ENCODE measurements at places on chromosomes 5 and 9.

- DNase-seq: no peak
Observed at GRCh38 chr5:32443145-32443540, 1.4 kb downstream of the ZFR start.

- no peak for DNase-seq
Observed at GRCh38 chr9:113775749-113776148, 100.4 kb upstream of the ZNF618 start.

DNA sequence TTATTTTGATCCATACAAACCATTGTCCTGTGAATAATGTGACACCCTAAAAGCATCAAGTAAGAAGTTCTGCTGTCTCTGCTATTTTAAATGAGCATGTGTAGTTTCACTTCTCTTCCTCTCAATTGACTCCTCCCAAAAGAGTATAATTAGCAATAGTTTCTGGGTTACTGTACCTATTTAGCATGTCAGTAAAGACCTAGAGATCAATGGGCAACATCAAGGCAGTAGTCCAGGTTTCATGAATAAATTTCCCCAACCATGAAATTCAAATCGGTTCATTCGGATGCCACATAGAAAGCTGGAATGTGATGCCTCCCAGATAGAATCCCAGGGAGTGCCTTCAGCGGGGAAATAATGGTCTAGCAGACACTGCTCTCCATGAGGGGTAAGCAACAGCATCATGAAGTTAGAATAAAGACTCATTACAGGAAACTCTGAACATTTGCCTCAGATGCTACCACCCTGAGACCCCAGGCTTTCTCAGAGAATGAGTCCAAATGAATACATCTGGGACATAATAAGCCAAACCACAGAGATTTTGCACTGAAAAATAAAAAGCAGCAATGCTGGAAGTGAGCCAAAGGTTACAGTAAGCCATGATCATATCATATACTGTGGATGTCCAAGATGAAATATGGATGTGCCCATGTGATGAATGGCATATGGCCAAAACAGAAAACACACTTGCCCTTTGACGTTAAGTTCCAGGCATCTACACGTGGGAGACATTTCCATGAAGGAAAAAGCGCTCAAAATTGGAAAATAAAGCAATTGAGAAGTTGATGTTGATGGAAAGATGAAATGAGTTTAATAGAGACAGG is 1107.0 kb upstream of the SEMA6A start:
- no peak for DNase-seq

- no peak for DNase-seq
Observed at GRCh38 chr5:137217599-137218200, 281.4 kb downstream of the SPOCK1 start.

- DNase-seq: no peak
Observed at GRCh38 chr5:72180925-72181324, 73.7 kb downstream of the MAP1B start.

DNA sequence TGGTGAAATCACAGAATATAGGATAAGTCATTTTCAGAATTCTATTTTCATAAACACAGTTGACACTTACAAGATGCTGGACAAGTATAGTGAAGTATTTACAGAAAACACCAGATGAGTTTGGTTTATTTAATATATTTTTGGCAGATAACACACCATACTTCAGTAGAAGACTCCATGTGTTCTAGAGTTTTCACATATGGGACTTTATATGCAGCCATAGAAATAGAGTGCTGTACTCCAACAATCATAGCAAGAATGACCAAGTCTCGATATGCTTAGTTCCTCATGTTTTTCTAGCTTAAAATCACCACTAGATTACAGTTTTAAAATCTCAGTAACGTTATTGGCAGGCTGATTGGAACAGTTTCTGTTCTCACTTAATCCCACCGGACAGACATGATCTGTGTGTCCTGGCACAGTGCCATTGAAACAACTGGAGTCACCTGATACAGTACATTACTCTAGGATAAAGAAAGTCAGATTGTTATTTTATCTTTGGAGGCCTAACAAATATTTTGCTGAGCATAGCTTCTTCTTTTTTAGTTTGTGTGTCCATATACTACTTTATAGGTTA is 45.8 kb upstream of the ERBIN start:
- no peak for DNase-seq

DNA sequence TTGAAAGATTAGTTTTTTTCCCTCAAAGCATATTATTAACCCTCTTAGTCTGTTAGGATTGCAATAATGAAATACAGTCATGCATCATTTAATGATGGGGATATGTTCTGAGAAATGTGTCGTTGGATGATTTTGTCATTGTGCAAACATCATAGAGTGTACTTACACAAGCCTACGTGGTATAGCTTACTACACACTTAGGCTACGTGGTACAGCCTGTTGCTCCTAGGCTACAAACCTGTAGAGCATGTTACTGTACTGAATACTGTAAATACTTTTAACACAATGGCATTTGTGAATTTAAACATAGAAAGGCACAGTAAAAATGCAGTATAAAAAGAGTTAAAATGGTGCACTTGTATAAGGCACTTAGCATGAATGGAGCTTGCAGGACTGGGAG is 132.7 kb downstream of the PDE8B start:
- no peak for DNase-seq

DNA sequence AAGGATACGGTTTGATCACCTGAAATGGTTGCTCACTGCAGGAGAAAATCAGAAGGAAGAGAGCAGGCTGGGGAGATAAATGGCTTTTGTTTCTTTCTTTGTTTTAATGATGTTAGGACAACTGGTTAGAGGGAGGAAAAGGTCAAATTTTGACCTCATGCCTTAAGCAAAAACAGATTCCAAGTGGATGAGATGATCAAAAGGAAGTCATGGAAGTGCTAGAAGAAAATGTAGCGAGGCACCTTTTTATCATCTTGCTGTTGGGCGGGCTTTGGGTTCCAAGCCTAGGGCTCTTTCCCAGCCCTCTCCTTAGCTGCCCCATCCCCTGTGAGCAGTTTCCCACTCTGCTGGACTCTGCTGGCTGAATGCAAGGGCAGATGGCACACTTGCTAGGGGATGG is 127.9 kb downstream of the ADAMTS2 start:
- no peak for DNase-seq

DNA sequence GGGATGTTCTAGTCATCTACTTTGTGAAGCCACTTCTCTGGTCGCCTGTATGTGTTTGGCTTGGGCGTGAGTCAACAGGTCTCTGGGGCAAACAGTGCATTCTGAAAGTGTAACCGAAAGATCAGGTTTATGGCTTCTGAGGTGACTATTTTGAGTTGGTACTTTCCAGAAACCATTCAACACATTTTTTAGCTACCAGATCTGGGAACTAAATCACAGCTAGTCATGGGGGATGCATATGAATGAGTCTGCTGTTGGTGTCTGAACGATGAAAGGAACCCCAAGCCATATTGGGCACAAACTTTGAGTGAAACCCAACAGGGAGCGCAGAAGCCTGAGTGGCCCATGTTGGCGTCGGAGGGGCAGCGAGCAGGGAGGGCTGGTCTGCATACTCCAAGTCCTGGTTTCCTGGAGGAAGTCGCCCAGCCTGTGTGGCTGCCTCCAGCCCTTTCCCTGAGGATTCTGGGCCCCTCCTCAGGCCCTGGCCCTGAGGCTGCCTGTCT is 35.3 kb downstream of the UBE2QL1 start:
- DNase-seq: no peak

DNA sequence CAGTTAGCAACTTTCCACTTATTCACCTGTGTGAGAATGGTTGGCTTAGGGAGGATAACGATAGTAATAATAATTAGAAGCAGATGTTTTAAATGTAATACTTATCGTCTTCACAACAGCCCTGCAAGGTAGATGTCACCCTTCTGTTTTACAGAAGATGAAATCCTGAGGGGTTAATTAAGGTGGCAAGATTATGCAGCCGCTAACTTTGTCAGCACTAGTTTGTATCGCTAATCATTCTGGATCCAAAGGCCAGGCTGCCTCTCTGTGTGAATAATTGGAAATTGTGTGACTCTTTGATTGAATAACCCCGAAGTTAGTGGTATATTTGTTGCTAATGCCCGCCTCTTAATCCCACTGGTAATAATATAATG is 635 bp downstream of the IFT74 start:
- no peak for DNase-seq

- no peak for DNase-seq
Observed at GRCh38 chr5:176550275-176550831, 1.2 kb downstream of the CDHR2 start.
